ENCODE measurements at places on chromosomes 5 and 9.
A peak's percentile ranks its signal among the peaks of the same experiment; 100 is the strongest.

- no peak for DNase-seq
These were observed 94.6 kb upstream of the TXNDC8 start for GRCh38 chr9:110432253-110432652.

DNA sequence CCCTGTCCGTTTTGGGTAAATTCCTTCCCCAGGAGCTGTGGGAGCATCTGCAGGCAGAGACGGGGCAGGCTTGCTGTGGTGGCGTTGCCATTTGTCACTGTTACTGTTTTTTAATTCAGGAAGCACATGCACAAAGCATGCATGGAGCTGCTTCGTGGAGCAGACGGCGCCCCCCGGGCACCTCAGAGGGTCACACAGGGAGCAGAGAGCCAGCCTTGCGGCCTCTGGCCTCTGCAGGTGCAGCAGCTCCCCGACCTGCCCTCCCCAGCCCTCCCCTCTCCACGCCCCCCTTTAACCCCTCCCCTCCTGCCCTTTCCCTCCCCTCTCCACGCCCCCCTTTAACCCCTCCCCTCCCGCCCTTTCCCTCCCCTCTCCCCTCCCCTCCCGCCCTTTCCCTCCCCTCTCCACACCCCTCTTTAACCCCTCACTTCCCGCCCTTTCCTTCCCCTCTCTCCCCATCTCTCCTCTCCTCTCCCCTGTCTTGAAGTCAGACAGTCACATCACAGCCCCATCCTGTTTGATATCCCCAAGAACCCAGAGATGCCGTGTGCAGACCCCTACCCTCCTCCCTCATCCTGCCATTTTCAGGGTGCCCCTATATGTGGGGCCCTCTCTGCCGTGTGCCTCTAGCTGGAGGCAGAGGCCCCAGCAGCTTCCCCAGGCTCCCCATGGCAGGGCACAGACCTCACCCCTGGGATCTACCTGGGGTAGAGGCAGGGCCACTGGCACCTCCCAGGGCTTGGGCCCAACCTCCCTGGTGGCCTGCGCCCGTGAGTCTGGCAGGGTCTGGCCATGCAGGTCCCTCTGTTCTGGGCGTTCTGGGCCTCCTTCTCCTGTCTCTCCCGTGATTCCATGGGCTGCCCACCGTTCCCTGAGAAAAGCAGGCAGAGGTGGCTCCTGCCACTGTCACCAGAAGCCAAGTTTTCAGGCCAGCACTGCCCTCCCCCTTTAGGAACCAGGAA is 29.6 kb upstream of the UBAC1 start:
- DNase-seq = peak; percentile 80

DNA sequence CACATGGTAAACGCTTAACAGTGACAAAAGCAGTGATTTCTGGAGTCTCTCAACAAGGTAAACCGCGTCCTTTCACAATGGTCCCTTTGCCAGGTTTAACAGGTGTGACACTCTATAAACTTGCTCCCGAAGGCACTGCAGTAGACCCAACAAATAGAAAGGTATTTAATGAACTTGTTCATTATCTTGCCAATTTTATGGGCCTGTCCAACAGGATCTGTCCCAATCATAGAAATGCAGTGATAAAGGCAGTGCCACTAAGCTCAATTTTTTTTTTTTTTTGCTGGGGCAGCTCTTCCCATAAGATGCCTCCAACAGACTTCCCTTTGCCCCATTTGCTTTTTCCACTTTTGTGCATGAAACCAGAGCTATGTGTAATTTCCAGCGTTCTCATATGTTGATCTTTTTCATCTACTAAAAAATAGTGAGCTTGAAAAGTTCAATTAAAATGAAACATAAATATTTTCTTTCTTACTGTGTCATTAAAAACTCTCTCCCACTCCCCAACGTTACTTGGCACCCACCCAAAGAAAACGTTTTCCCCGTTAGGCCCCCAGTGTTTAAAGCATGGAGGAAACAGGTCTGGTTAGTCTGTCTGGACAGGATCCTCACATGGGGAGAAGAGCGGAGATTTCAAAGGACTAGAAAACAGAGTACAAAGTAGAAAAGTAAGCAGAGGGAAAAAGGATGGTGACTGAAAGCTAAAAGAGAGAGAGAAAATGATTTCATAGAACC is 80.9 kb upstream of the SPATA31D4 start:
- no peak for DNase-seq

- no peak for DNase-seq
These were observed 153.9 kb downstream of the ARRDC3 start for GRCh38 chr5:91229031-91229727.

DNA sequence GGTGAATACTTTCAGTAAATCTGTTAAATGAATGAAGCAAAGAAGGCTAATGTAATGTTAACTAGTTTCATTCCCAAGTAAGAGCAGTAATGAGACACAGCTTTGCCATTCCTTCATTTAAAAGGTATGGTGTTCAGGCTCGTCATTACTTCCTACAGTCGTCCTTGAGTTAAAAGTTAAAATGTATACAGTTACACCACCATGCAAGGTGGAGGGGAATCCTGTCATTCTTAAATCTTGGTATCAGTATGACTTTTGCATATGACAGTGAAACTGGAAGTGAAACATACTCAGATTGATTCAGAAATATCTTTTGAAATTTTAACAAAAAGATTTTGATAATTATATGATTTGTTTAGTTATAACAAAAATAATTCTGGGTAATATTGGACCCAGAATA is 25.9 kb downstream of the MTRR start:
- no peak for DNase-seq

- no peak for DNase-seq
These were observed 1.1 kb upstream of the PRKAA1 start for GRCh38 chr5:40799258-40799657.

DNA sequence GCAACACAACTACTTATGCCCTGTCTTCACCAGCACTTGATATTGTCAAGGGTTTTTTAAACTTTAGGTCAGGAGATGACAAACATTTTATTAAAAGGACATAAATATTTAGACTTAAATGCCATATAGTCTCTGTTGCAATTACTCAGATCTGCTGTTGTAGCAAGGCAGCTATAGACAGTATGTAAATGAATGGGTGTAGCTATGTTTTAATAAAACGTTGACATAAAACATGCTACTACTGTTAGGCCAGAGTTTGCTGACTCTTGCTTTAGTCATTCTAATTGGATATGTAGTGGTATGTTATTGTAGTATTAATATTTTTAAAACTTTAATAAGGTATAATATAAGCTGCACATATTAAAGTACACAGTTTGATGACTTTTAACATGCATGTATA is 27.7 kb downstream of the ZNF131 start:
- no peak for DNase-seq

- no peak for DNase-seq
These were observed 38.3 kb upstream of the TNFSF8 start for GRCh38 chr9:114968671-114969070.

GRCh38 chr9:121972501-121972981 is 120.6 kb downstream of the TTLL11 start:
- no peak for DNase-seq

DNA sequence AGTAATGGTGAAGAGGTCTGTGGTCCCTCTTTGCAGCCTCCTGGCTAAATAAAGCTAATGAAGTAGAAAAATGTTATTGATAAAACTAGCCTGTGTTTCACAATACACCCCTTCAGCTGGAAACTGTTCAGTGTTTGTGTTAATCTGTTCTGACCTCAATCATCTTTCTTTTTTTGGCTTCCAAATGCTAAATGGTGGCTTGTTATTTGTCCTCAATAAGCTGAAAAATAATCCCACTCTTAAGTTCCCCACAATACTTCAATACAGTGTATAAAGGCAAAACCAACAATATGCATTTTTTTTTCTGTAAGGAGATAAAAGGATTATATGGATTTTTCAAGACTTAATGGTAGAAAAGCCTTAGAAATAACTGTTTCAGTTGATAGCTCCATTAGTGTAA is 560.5 kb downstream of the TUSC1 start:
- no peak for DNase-seq

DNA sequence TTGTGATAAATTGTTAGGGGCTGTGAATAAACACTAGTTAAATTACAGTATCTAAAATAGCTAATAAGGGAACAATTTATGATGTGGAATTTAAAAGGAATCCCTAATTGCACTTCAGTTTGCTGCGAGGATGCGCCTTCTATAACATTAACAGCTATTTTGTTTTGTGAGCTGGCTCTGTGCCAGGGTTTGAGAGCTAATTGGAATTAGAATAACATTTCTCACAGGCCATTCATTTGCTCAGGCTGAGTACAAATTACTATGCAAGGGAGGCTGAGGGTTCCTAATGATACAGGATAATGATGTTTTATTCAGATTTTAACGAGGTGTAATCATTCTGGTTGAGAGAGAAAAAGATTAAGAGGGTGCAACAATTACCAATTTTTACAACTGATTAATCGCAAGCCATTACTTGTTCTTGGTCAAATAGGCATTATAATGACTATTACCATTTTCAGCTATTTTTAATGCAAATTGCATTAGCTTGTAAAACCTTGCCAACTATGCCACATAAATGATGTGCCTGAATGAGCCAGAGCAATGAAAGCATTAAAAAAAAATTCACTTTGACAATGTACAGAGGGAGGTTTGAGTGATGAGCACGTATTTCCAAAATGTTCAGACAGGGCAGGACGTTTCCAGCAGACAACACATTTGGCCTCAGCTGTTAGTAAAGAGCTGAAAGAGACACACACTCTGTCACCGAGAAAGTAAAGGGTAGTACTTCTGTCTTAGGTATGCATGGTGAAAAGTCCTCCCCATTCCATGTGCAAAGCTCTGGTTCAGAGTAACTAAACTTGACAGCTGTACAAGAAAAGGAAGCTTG is 576.5 kb downstream of the TLE1 start:
- peak; percentile 78 for DNase-seq
